ENCODE measurements at places on chromosomes 12 and 14.

- DNase-seq = no peak
These were observed 1.6 kb upstream of the TAS2R30 start for GRCh38 chr12:11136075-11136474.

- DNase-seq = no peak
These were observed 9.3 kb upstream of the FUT8 start for GRCh38 chr14:65403231-65403630.

GRCh38 chr14:95150910-95151309 lies 6.4 kb downstream of the DICER1 start:
- DNase-seq = no peak

DNA sequence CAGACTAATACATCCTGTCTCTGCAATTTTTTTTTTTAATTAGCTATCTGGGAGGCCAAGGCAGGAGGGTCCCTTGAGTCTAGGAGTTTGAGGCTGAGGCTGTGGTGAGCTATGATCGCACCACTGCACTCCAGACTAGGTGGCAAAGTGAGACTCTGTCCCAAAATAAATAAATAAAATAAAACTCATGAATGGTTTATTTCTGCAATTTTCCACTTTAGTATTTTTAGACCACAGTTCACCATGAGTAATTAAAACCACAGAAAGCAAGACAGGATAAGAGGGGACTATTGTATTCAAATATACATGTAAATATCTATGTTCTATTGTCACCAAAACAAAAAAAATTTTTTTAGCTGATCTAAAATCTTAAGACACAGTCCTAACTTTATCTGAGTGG lies 17.8 kb downstream of the TAOK3 start:
- DNase-seq = no peak

- DNase-seq = no peak
These were observed 363.3 kb downstream of the PAWR start for GRCh38 chr12:79327465-79327864.

DNA sequence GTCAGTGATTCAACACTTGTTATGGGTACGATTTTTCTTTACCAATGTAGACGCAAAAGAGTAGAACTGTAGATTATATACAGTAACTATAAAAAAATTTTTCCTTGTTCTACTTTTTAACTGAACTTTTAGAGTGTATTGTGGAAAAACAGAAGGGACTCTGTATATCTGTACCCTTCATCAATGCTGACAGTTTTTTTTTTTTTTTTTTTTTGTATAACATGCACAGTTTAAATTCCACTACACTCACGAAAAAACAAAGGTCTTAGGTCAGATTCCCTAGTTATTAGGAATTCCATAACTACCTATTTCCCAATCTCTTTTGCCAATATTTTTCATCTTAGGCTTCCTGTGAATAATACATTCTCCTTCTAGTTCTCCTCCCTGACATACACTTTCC lies 6.4 kb downstream of the DDHD1 start:
- DNase-seq = no peak
